Breast epithelium (tissue), 4 donors: ENCODE measurements at places on chromosomes 2 and 18.

DNA sequence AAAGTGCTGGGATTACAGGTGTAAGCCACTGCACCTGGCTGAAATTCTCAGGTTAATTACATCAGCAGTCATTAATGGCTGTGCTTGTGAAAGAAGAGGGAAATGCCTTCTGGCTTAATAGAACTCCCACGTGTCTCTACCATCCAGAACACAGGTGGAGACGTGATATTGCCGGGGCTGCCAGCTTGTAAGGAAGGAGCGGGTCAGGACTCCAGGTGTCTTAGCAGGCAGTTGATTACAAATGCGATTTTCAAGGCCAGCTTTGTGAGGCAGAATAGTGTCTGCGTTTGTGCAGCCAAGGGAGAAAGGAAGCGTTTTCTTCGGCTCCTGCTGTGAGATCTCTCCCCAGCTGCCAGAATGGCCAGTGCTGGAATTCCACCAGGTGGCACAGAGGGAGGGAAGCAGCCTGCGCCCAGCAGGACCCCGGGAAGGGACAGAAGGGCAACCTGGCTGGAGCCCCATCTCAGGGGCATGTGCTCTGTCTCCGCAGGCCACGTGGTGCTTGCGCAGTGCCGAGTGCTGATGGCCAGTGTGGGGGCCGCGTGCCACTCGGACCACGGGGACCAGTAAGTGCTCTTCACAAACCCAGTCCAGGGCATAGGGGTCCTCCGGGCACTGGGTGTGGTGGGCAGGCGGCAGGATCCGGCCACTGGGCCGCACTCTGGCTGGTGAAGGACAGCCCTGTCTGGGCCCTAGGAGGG, 3.7 kb upstream of the ESPNL start:
- no peak overlapping the region for H3K27ac ChIP-seq
- peak; percentile 15 for DNase-seq
- no peaks in the 10 kb centered on the region for H3K36me3 ChIP-seq
- no peaks in the 10 kb centered on the region for H3K27me3 ChIP-seq

DNA sequence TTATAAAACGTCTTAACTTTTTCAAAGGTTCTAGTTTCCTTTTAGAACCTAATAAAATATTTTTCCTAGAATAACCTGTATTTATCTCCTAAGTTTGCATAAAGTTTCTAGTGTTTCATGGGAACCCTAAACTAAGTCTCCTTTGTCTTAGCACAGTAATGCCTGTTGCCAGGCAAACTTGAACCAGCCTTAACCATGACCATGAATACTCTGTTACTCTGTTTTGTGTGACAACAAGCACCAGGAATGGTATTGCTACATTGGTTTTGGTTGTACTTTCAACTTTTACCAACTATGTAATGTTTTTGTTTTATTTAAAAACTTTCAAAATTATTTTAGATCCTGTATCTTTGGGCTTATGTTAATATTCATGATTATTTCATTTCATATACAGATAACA, 137.6 kb downstream of the CERS6 start:
- no peaks in the 10 kb centered on the region for H3K27me3 ChIP-seq
- H3K27ac ChIP-seq: no peak overlapping the region
- no peak for DNase-seq
- no peak overlapping the region for H3K4me3 ChIP-seq

- no peaks in the 10 kb centered on the region for H3K36me3 ChIP-seq
- DNase-seq: no peak
- no peaks in the 10 kb centered on the region for H3K4me1 ChIP-seq
- H3K27me3 ChIP-seq: no peaks in the 10 kb centered on the region
Observed at GRCh38 chr18:10927286-10927992, 221.9 kb downstream of the PIEZO2 start.

- H3K4me3 ChIP-seq: no peak overlapping the region
- H3K36me3 ChIP-seq: no peaks in the 10 kb centered on the region
- no peak for DNase-seq
- no peak overlapping the region for H3K27ac ChIP-seq
Observed at GRCh38 chr2:235532307-235532706, 38.5 kb downstream of the AGAP1 start.

- DNase-seq: no peak
- H3K4me1 ChIP-seq: no peaks in the 10 kb centered on the region
- no peaks in the 10 kb centered on the region for H3K36me3 ChIP-seq
- H3K4me3 ChIP-seq: no peak overlapping the region
- no peak overlapping the region for H3K27ac ChIP-seq
- H3K27me3 ChIP-seq: no peaks in the 10 kb centered on the region
Observed at GRCh38 chr2:144579556-144579955, 59.6 kb upstream of the ZEB2 start.
